ENCODE measurements at places on chromosomes 1 and 21.

GRCh38 chr1:158969855-158970254 lies 38.5 kb downstream of the PYHIN1 start:
- DNase-seq, result no peak

DNA sequence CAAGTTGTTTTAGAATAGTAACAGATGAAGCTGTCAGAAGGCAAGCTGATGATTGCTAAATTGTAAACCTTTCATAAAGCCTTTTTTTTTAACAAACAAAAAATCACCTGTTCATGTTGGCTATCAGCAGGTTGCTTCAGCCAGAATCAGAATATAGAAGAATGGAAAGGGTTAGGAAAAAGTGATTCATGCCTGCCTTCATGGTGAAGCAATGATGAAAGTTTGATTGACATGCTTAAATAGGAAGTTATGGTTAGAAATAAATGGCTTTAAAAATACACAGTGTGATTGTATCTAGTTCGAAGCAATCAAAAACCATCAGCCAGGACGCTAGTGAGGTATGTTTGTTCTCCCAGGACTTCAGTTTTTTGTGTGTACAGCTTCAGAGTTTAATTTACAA lies 37.9 kb downstream of the GABPA start:
- peak; percentile 50 for DNase-seq

- no peak for DNase-seq
Measured at GRCh38 chr1:55816456-55817426, 601.6 kb upstream of the USP24 start.

- no peak for DNase-seq
Measured at GRCh38 chr21:34574601-34575529, 40.0 kb downstream of the RCAN1 start.

DNA sequence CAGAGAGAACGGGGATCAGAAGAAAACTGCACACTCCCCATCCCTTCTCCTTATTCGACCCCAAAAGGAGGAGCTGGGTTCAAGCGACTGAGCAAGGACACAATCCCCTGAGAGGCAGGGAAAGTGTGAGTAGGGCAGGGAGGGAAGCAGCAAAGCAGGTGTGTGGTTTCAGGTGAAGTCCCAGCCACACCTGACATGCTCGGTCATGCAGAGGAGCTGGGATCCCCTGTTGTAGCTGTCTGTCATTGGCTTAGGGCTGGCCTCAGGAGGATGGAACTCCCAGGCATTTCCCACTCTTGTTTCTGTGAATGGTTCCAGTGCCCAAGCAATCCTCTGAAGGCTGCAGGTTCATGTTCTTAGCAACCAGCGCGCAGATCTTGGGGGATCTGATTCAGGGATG lies 150.7 kb downstream of the DSCAM start:
- DNase-seq, result no peak

Data from CD14-positive monocyte (primary cell).